ENCODE measurements at places on chromosomes 16 and 17.

GRCh38 chr16:2857451-2858244 is at the start of gene PRSS22:
Gene PRSS22, minus strand, starts transcription at chr16:2858170. Its CDS starts 66 bp downstream, at chr16:2858104.
- no peak for DNase-seq

- DNase-seq, result no peak
These were observed 1387.9 kb downstream of the CDH8 start for GRCh38 chr16:60648290-60648689.

GRCh38 chr17:4407851-4408250 is 25.9 kb upstream of the SPNS3 start:
- DNase-seq, result no peak

- no peak for DNase-seq
These were observed 156.1 kb upstream of the CDH13 start for GRCh38 chr16:82470620-82471152.
